ENCODE measurements at places on chromosomes 3 and 15. TPM values are rescaled to one million over a fixed set of nuclear protein-coding genes. Genes with fewer than 3 reads are reported as not detected.

The IL17RE gene
- 0.46 TPM for total RNA-seq

GRCh38 chr3:192434186-192434585 lies 293.2 kb downstream of the FGF12 start:
- DNase-seq: no peak

- no peak for DNase-seq
Observed at GRCh38 chr3:48084929-48085328, 68.7 kb upstream of the MAP4 start.

The GREM1 gene
- total RNA-seq: not detected

DNA sequence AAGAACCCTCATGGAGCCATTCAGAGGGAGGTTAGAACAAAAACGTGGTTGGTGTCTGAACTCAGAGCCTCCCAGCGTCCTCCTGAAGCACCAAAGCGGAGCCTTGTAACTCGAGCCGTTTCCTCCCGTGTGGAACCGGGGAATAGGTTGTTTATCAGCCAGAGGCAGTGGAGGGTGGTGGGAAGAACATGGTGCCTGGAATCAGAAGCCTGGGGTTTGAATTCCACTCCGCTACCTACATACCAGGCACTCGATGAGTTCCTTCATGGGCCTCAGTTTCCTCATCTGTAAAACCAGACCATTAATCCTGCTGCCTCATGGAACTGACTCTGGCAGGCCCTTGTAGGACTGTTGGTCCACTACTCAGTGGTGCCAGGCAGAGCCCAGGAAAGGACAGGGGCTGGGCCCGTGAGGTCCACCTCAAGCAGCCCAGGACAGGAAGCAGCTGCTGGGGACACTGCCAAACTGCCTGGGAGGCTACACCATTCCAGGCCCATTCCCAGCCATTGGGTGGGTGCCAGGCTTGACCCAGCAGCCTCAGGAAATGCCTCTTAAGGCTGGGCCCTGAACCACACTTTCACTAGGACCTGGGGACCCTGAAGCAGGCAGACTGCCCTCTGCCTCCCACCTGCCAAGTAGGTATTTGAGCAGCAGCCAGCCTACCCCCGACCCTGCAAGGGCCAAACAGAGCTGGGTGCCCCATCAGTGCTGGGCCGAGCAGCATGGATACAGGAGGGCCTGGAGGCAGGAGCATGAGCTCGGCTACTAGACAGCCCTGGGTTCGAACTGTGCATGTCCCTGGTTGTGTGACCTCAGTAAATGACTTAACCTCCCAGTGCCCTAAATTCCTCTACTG lies 33.4 kb downstream of the PRKCD start:
- peak; percentile 76 for DNase-seq

GRCh38 chr15:51162865-51163762 lies 68.4 kb upstream of the TNFAIP8L3 start:
- peak; percentile 68 for DNase-seq

All from Right ventricle myocardium superior (tissue), 1 donor.